CD4-positive, alpha-beta T cell treated with Interferon gamma for 1 hour (primary cell): ENCODE measurements at places on chromosomes 1 and 21.
A peak's percentile ranks its signal among the peaks of the same experiment; 100 is the strongest.

- no peak for DNase-seq
Measured at GRCh38 chr21:27023186-27023585, 56.3 kb upstream of the ADAMTS5 start.

DNA sequence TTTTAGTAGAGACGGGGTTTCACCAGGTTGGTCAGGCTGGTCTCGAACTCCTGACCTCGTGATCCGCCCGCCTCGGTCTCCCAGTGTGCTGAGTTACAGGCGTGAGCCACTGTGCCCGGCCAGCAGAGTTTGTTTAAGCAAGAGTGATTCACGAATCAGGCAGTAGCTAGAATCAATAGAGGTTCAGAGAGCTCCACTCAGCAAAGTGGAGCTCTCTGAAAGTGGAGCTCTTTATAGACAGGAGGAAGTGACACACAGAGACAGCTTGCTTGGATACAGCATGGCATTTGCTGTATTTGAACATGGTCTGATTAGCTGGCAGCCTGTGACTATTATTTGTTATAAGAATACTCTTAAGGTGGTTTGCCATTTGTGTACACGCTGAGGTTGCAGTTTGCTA lies 27.1 kb upstream of the CD34 start:
- DNase-seq, result no peak

GRCh38 chr1:207407655-207408260 lies 46.4 kb upstream of the CR2 start:
- DNase-seq, result no peak

DNA sequence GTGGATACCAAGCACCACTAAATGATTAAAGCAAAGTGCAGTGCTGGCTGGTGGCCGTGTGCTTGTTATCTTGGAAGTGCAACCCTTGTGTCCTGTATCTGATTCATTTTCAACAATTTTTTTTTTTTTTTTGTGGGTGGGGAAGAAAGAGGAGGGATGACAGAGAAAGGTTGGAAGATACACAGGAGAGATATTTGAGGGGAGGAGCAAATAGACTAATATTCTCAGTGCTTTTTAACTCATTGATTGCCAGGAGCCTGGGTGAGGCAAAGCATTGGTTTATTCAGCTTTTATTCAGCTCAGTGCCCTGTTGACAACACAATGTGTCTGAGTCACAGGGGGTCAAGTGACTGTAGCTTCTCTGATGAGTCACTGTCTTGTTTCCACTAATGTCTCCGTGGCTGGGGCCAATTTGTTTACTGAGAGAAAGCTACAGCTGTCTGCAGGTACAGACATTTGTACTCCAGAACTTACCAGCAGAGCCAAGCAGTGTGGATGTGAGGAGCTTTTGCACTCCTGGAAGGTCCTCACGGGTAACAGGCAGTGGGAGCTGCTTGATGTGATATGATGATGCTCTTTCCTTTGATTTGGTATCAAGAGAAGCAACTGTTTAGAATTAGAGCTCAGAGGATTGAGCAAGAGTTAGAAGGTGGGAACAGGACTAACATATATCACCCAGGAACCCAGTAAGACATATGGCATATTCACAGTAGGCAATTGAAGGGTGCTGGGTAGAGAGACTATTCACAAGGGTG lies 23.6 kb upstream of the DNM3 start:
- no peak for DNase-seq

DNA sequence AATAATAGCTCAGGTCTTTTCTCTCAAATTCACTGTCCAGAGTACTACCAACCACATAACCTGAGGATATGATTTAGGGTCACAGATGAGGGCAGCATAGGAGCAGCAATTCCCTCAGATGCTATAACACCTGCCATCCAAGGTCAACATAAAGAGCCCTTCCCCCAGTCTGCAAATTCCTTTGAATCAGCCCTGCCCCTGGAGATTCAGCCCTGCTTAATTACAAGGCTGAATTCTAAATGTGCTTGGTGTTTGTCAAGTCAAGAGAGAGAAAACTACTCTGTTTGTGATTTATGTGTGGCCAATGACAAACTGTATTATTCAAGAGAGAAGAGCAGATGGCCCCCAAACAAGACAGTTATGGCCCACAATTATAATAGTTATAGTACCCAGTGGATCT lies 195.7 kb upstream of the ADGRL2 start:
- DNase-seq, result no peak

- DNase-seq, result no peak
Measured at GRCh38 chr1:82598337-82598736, 797.6 kb downstream of the ADGRL2 start.

GRCh38 chr21:44065428-44065827 lies 41.8 kb upstream of the PWP2 start:
- DNase-seq, result peak; percentile 89

- DNase-seq, result no peak
Measured at GRCh38 chr1:221704306-221704705, 37.6 kb downstream of the DUSP10 start.

DNA sequence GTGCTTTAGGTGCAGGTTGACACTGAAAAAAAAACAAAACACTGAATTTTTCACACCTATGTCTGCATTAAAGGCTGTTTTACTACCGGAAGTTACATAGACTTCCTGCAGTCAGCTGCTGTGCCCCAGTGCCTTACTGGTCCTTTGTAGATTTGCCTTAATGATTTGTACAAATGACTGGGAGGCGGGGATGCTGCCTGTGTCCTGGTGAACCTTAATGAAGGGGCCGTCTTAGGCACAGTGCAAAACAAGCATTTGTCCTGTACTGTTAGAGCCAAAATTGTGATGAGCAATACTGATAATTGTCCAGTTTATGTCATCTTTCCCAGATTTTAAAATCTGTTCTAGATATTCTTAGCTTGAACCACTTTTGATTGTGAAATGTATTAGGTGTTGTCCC lies 90.9 kb upstream of the PGD start:
- DNase-seq, result peak; percentile 36

DNA sequence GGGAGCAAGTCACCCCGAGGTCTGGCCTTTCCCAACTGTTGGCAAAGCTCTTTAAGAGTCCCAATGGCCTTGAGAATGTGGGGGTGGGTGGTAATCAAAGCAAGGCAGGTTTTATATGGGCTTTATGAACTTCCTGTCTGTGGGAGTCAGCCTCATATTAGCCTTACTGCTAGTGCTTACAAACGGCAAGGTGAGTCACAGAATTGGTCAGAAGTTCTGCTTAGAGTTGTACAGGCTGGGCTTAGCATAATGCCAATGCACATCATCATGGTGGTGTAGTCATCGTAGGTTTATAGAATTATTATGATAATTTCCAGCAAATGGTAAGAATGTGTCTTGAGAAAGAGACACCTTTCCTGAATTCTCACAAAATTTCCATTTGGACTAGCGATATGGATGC lies 192.7 kb upstream of the KIAA0040 start:
- DNase-seq, result no peak

- no peak for DNase-seq
Measured at GRCh38 chr1:243482141-243483022, 226.5 kb downstream of the SDCCAG8 start.

DNA sequence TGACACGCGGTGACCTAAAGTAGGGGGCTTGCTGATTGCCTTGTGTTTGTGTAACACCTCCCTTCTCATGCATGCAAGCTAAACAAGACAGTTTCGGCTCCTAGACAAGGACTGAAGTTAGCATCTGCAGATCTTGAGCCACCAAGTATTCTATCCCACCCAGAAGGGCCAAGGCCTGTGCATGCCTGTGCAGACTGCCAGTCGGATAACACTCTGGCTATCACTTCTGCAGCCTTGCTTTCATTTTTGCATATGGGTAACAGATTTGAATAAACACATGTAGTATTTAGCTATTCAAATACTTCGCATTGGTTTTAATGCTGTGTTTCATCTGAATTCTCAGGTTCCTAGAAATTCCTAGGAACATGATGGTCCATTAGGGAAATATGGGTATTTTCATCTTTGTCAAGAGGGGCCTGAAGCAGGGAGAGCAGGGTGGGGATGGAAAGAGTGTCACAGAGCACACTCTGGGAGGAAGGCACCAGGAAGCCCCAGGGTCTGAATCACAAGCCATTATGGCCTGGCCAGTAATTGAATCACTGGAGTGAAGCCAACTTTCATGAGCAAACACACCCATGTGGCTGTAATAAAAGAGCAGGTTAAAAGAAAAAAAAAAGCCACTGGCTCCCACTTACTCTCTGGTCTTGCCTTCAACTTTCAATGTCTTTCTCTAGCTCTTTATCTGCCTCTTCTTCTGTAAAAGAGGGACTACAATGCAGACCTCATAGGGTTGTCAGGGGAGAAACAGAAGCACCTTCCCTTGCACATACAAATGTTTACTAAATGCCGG lies 28.3 kb downstream of the GADD45A start:
- DNase-seq, result no peak

DNA sequence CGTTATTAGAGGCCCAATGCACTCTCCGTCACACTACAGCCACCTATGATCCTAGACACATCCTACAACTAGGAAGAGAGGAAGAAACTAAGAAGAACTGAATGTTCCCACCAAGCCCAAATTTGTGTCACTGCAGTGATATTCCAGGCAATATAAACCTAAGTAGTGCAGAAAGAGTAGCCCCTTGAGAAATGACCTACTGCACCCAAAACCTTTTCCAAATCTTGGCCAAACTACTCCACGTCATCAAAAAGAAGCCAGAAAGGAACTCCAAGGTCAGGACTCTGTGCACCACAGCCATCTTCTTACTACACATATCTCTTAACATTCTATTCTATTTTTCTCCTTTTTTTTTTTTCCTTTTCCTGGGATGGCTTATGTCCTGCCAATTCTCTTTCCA lies 60.2 kb downstream of the ADAMTS1 start:
- no peak for DNase-seq

- DNase-seq, result no peak
Measured at GRCh38 chr1:204080163-204080903, 7.4 kb downstream of the SOX13 start.

DNA sequence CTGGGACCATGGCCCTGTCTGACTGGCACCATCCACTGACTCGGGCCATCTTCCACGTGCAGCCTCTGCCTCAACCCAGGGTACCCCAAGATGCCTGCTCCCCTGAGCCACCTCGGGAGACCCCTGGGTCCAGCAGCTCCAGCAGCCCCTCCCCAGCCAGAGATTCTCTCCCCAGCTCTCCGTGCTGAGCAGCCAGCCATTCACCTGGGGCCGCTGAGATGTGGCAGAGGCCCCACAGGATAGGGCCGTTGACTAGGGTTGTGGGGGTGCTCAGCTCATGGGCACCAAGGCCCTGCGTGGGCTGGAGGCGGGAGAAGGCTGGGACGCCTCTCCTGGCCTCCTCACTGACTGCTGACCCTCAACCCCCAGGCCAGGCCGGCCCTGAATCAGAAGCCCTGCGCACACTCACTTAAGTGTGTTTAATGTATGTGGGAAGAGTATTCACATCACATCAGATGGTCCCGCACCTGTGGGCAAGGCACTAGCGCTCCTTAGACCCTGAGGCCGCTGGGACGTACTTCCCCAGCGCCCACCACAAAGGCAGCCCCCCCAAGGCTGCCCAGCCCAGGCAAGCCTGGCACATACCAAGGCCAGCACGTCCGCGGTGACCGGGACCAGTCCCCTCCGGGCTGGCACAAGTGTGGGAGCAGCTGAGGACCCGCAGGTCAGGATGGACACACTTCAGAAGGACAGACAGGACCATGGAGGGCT lies 27.8 kb downstream of the SLC19A1 start:
- no peak for DNase-seq

DNA sequence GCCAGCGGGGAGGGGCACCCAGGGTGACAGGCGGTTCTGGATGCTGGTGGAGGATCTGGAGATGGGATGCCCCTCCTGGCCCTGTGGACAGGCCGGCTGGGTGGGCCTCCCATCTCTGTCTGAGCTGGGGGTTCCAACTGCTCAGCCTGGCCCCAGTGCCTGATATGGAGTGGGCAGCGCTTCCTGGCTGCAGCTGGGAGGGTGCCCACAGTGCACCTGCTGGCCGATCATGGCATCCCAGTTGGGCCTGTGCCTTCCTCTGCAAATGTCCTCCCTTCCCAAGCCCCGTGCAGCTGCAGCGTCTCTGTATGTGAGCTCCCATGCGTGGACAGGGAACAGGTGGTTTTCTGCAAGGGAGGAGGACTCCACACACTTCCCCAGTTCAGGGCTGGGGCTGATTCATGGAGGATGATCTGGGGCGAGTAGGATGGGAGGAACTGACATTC lies 2.1 kb downstream of the PFKL start:
- no peak for DNase-seq

DNA sequence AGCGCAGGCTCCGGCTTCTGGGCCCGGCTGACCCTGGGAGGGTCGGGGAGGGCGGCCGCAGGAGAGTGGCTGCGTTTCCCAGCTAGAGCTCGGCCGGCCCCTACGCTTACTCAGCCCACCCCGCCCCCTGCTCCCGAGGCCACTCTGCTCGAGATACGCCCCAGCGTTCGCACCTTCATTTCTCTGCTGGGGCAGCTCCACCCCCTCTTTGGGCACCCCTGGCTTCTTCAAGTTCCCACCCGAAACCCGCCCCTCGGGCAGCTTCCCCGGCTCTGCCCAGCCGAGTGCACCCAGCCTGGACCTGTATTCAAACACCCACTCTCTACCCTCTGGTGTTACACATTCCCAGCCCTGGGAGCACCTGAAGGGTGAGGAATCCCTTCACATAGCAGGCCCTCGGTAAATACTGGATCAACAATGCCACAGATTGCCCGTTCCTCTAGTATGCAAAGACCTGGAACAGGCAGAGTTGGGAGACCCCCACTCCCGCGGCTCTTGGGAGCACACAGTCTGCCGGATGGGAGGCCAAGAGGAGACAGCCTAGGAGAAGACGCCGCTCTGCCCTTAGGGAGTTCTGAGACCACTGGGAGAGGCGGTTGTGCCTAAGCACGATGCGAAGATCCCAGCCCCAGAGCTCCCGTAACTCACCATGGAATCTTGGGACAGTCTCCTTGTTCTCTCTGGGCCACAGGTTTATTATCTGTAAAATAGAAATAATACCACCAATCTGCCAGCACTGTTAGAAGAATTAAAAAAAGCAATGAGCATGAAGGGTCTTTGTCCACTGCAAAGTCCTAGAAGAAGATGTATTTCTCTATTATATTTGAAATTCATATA lies 566 bp upstream of the PAQR7 start:
- DNase-seq, result peak; percentile 5

DNA sequence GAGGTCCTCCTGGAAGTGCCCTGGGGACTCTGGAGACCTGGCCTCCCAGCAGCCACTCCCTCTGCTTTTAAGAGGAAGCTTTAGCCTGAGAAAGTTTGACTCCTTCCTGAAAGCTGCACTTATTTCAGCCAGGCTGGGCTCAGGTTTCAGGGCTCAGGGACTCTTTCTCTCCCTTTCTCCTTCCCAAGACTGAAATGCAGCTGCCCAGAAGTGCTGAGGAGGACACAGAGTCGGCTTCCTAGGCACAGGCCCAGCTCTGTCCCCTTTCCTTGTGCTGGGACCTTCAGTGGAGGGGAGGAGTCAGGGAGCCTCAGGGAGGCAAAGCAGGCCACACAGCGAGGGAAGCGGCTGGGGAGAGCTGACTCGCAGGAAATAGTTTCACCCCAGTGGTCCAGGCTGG lies 137.3 kb downstream of the NAV1 start:
- no peak for DNase-seq

GRCh38 chr1:37673920-37674319 lies 18.4 kb upstream of the CDCA8 start:
- DNase-seq, result peak; percentile 37
